Kasumi-1 (cell line): ENCODE measurements at places on chromosomes 6 and 20.

- no peak for DNase-seq
Measured at GRCh38 chr6:92124200-92124651, 1295.1 kb downstream of the EPHA7 start.

- peak; percentile 80 for DNase-seq
Measured at GRCh38 chr6:41626917-41627316, 11.4 kb upstream of the MDFI start.

- DNase-seq: no peak
Measured at GRCh38 chr6:94289131-94289530, 869.8 kb upstream of the EPHA7 start.

DNA sequence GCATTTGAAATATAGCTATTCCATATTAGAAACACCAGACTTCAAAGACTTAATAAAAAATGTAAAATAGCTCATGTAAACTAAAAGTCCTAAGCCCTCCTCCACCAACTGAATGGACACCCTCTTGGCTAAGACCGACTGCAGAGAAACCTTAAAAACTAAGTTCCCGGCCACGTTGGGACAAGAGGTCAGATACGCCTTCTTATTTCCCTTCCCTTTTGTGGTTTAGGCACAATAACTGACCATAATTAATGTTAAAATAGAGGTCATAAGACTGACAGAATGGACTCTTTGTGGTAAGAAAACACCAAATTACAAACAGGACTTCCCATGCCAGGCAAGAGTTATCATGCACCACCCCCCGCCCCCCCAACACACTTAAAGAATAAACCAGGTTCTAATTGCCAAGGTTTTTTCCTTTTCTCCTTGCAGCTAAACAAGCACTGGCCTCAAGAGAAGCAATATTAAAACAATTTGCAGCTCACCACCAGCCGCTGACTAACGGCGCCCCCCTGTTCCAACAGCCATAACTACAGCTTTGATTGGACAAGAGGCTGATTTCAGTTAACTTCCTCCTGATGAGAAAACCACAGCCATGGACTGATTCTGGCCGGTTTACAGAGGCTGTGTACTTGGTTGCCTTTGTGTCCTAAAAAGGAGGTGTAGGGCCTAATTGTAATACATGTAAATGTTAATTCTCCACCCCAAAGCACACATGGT lies 10.7 kb upstream of the LAMP5 start:
- DNase-seq: peak; percentile 32

GRCh38 chr6:158908606-158909005 lies 89.4 kb upstream of the EZR start:
- DNase-seq: no peak

- DNase-seq: no peak
Measured at GRCh38 chr20:46135856-46136633, 17.9 kb downstream of the CD40 start.

- DNase-seq: peak; percentile 35
Measured at GRCh38 chr6:2797564-2798031, 32.4 kb downstream of the WRNIP1 start.

DNA sequence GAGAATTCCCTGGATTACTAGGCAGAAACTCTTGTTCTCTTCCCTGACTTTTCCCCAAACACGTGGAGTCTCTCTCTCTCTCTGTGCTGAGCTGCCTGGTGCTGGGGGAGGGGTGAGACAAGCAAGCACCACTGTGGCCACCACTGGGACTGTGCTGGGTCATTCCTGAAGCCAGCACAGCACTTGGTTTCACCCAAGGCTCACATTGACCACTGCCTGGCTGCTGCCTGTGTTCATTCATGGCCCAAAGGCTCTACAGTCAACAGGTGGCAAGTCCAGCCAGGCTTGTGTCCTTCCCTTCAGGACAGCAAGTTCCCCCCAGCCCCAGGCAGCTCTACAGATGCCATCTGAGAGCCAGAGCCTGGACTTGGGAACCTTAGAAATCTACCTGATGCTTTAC lies 92.2 kb downstream of the CTNNBL1 start:
- DNase-seq: no peak

- no peak for DNase-seq
Measured at GRCh38 chr6:134508862-134509498, 191.1 kb upstream of the SGK1 start.

DNA sequence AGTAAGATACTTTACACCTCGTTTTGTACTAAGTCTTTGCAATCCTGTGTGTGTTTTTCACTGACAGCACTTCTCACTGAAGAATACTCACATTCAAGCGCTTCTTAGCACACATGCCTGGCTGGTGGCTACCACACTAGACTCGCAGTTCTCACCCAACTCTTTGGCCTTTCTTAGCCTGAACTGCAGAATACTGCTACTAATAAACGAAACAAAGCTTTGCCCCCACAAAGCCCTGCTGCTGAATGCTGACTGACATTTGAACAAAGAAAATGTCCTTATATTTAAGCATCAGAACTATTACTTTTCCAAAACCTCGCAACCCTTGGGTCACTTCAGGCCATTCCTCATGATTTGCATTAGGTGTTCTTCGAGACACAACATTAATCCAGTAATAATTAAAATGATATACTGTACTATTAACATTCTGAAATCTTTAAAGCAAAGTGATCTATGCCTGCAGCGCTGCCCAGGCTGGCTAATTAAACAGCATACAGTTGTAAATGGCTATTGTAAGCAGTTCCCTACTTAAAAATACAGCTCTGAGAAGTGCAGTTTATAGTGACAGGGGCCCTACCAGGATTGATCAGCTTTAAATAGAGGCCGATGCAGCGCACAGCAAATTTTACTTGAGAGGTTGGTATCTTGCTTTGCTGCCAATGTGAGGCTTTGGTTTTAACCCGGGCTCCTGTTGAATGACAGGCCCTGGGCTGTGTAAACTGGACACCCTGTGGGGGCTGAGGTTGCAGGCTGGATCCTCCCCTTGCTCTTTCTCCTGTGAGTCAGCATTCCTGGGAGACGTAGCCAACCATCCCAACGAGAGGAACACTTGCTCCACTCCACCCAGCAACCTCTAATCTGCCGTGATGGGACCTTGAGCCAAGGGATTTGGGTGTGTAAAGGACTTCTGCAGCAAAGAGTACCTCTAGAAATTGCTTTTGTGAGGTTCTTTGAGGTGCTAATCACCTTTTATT lies 899.0 kb downstream of the TFAP2A start:
- no peak for DNase-seq

DNA sequence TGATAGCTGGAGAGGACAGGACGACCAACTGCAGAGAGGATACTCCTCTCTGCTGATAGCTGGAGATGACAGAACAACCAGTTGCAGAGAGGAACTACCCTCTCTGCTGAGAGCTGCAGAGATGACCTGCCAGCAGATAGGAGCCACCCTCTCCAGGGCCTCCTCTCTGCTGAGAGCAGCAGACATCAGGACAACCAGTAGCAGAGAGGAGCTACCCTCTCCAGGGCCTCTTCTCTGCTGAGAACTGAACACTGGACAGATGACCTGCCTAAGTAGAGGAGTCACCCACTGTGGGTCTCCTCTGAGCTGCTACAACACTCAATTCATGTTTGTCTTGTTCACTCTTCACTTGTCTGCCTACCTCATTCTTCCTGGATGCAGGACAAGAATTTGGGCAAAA lies 27.3 kb upstream of the ZBTB24 start:
- no peak for DNase-seq

DNA sequence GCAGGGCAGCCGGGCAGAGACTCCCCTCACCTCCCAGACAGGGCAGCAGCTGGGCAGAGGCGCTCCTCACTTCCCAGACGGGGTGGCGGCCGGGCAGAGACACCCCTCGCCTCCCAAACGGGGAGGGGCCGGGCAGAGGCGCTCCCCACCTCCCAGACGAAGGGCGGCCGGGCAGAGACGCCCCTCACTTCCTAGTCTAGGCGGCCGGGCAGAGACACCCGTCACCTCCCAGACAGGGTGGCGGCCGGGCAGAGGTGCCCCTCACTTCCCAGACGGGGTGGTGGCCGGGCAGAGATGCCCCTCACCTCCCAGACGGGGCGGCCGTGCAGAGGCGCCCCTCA lies 6.6 kb upstream of the PRIM2 start:
- no peak for DNase-seq

DNA sequence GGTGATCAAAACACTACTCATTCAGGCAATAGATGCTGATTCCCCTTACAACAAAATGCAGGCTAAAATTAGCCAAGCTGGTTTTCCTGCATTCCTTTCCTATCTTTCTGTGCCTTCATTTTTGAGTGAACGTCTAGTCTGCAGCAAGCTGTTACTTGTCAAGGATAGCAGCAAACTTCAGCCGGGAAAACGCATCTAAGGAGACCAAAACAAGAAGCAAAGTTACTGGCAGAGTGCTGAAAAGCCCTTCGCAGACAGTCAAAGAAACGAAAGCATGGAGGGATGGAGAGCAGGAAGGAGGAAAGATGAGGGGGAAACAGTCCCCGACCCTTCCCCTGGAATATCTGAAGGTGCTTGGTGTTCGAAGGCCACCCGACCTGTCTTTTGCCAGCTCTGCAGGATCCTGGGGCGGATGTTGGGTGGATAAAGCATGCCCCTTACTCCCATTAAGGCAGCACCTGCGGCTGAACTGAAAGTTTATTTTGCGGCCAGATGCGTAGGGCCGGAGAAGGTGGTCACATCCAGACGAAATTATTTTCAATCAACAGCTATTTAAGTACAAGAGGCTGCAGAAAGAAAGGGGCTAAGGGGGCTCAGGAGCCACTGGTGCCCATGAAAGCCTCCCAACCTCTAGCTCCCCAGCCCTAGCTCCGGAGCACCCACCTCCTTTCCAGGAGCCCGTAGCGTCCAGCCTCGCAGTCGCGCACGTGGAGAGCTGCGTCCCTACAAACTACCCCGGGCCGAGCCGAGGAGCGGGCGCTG lies 538 bp downstream of the FERMT1 start:
- peak; percentile 29 for DNase-seq

GRCh38 chr6:133973109-133973971 lies 20.3 kb downstream of the TBPL1 start:
- peak; percentile 89 for DNase-seq

DNA sequence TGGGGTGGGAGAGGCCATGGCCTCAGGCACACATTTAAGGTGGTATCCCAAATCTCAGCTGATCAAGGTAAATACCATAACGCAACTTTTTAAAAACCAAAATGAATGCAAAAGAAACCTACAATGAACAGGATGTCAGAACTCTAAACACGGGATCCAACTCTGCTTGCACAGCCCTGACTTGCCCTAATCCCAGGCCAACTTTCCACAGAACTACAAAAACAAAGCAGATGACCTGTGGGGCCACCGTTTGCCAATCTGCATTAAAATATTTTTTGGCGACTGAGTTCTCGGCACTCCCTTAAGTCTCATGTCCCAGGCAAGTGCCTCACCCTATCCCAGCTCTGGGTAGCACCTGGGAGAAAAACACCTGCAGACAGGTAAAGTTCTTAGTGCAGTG lies 110.5 kb downstream of the ZFP64 start:
- no peak for DNase-seq

DNA sequence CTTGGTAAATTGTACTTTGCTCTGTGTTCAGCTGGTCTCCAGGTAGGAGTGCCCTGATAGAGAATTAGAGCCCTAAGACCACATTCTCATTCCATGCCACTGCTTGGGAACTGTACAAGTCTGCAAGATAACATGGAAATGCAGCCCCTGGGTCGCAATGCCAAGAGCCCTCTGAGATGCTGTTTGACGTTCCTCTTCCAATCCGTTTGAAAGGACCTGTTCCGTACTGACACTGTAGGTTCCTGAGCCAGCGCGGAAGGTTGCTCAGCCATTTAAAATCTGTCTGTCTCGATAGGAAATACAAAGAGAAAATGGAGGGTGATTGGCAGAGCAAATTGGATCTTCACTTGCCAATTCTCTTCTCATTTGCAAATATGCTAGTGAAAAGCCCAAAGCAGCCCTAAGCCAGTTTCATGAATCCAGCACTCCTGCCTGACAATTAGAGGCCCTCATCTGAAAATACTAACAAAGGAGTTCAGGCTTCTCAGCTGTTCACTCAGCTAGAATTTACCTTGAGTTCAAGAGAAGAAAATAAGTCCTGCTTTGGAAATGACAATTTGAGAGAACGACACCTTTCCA lies 100.6 kb upstream of the AFDN start:
- no peak for DNase-seq

DNA sequence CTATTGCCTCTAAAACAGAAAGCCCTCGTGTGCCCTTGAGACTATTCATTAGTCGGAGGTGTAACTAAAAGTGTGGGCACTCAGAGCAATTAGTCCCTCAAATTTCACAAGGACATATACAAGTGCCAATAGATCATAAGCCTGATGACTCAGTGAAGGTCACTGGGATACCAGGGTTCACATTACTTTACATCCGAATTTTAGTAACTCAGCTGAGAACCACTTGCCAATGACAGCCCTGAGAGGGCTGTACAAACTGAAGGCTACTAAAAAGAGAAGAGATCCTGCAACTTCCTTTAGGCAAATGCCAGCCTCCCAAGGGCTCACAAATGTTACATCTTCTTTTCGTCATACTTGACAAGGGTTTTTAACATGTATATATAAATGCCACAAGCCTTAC lies 369.6 kb downstream of the TENT5A start:
- DNase-seq: no peak

DNA sequence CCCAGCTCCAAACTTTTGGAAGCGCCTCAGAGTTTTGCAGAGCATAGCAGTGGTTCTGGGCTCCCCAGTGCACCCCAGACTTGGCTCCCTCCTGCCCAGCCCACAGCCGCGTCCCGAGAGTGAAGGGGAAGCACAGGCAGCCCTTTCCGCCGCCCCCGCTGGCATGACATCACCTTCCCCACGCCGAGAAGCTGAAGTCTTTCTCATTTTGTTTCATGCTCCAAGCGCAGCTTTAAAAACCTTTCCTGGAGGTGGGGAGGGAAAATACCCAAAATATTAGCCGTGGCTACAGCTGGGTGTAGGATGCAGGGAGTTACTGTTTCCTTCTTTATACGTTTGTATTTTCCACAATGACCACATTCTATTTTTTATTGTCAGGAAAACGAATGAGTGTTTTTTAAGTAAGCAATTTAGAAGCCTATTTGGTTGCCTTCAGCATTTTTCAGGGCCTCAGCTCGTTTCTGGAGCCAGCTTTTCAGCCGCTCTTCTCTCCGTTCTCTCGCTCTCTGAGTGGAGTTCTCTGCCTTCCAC lies 72.9 kb downstream of the SNX5 start:
- DNase-seq: peak; percentile 44
